ENCODE measurements at places on chromosomes 5 and 9.

- DNase-seq: no peak
Observed at GRCh38 chr9:133833388-133834025, 95.4 kb upstream of the SARDH start.

GRCh38 chr9:13500034-13500433 lies 220.5 kb upstream of the MPDZ start:
- no peak for DNase-seq

GRCh38 chr5:143200781-143201398 lies 202.6 kb downstream of the NR3C1 start:
- no peak for DNase-seq

DNA sequence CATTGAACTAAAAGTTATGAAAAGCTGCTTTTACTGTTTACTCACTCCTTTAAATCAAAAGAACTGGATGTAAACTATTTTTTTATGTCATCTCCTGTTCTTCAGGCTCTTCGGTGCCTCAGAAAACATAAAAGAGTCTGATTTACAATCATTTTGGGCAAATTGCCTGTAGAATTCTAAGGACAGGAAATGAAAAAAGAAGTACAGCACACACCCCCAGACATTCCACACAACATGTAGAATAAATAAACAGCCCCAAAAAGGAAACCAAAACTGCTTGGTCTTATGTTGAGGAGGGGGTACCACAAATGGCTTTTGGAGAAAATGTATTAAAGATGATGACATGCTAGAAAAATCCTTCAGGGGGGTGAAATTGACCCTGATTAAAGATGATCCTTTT lies 57.2 kb downstream of the ITGA1 start:
- DNase-seq: no peak

- no peak for DNase-seq
Observed at GRCh38 chr5:137220523-137220927, 278.6 kb downstream of the SPOCK1 start.
